ENCODE measurements at places on chromosomes 16 and 17.
A peak's percentile ranks its signal among the peaks of the same experiment; 100 is the strongest.

DNA sequence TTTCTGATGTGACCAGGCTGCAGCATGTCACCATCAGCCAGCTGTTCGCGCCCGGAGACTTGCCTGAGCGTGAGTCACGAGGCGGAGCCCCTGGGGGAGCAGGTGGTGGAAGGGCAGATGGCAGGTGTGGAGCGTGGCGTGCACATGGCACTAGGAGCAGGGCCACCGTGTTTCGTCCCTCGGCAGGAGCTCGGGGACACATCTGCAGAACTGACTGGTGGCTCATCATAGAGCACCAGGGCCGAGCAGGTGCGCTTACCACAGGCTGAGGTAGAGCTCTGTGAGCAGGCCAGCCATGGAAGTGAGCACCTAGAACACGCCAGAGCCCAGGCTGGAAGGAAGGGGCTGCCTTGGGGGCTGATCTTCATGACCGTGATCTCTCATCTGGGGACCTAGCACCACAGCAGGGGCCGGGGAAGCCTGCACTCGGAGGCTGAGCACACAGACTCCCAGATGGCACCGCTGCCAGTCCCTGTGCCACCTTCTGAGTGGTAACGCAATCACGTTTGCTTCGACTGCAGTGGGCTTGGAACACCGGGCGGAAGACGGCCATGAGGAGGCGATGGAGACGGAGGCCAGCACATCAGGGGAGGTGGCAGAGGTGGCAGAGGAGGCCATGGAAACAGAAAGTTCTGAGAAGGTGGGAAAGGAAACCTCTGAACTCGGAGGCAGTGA, 61.8 kb upstream of the ENDOV start:
- peak; percentile 73 for DNase-seq

- no peak for DNase-seq
Observed at GRCh38 chr17:30360086-30360808, 18.5 kb upstream of the CPD start.

GRCh38 chr16:4574919-4575705, 19.0 kb downstream of the C16orf96 start:
- DNase-seq, result no peak

DNA sequence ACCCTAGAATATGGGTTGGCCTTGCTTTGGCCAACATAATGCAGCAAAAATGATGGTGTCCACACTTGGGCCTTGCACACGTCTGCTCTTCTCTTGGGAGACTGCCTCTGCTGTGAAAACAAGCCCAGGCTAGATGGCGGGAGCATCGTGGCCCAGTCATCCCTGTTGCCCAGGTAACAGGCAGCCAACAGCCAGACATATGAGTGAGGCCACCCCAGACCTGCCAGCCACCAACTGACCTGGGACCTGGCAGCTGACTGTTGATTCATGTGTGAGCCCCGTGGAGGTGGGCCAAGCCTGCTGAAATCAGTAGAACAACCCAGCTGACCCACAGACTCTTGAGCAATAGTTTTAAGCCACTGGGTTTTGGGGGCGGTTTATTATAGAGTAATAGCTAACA, 39.4 kb upstream of the CDH3 start:
- DNase-seq, result no peak

- DNase-seq, result no peak
Observed at GRCh38 chr16:56910112-56910511, 21.8 kb upstream of the HERPUD1 start.

DNA sequence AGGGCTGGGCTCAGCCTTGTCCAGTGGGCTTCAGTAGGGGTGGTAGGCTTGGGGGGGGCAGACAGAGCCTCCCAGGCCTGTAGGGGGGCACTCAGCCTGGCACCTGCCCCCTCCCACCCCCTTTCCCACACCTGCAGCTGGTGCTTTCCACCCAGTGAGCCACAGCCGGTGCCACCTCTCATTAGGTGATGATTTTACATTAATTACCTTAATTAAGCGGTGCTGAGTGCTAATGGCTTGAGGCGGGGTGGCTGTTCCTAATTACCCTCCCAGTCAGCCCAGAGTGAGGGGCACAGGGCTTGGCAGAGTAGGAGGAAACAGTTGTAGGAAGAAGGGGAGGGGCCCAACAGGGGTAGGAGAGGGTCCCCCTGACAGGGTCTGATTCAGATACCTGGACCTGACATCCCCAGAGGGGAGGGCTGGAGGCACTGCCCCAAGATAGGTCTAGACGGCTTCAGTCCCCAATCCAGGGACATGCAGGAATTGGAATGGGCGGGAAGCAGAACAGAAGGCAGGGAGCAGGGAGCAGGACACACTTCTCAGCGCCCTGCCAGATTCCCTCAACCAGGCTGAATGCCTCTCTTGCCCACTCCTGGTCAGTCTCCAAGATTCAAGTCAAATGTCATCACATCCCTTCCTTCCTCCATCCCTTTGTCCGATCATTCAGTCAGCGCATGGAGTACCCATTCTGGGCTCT, 26.5 kb upstream of the PHF12 start:
- no peak for DNase-seq

- DNase-seq, result no peak
Observed at GRCh38 chr16:88454523-88454947, 1.5 kb downstream of the ZFPM1 start.

DNA sequence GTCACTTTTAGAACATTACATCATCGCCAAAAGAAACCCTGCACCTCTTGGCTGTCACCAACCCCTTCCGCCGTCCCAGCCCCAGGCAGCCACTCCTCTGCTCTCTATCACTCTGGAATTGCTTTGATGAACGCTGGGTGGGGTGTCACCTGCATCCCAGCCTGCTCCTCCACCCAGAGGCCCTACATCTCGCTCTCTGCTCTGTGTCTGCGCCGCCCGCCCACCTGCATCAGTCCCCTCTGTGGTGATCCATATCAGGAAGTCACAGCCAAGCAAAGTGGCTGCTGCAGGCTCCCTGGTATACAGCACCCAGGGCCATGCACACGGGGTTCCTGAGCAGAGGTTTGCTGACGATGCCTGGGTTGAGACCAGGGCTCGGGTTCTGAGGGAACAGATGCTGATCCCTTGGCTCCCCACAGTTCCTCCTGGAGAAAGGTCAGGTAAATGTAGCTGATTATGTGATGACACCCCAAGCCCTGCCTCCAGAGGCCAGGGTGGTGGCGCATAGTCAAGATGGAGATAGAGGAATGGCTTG, 30.8 kb downstream of the MPRIP start:
- no peak for DNase-seq

DNA sequence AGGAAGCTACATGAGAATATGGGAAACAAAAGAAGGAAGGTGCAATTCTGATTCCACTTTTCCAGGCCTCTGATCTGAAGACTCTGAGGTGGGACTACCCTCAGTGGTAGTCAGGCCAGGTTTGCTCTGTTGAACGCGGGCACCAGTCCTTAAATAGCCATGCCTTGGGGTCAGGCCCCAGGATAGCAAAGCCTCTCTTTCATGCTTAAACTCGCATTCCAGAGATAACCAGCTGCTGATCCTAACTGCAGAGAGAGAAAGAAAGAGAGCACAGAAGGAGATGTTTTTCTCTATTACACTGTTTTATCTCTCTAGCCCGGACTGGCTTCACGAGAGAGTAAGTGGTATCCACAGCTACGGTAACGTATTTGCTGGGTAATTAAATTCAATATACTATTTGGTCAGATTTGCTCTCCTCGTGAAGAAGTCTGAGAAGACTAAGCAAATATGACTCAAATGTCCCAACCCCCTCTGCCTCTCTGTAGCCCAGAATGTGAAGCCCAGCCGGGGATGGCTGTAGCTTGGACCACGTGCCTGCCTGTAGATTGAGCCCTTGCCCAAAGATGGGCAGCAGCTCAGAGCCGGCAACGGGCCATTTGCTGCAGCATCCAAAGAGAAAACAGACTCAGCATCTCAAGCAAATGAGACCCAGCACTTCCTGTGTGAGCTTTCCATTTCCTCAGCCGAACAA, 122.2 kb downstream of the SMG6 start:
- no peak for DNase-seq

GRCh38 chr17:70040336-70040735, 34.7 kb upstream of the KCNJ16 start:
- no peak for DNase-seq

- DNase-seq, result no peak
Observed at GRCh38 chr16:50248845-50249244, 17.5 kb upstream of the ADCY7 start.
